Tibial nerve (tissue), 4 donors: ENCODE measurements at places on chromosomes 2 and 18. TPM values are rescaled to one million over a fixed set of nuclear protein-coding genes. Genes with fewer than 3 reads are reported as not detected.

The PFN4 gene
- total RNA-seq: 1.7 TPM

GRCh38 chr18:51654488-51655326 lies 457.2 kb upstream of the MEX3C start:
- DNase-seq: no peak

GRCh38 chr2:71567625-71568024 lies 114.3 kb downstream of the DYSF start:
- DNase-seq: no peak

DNA sequence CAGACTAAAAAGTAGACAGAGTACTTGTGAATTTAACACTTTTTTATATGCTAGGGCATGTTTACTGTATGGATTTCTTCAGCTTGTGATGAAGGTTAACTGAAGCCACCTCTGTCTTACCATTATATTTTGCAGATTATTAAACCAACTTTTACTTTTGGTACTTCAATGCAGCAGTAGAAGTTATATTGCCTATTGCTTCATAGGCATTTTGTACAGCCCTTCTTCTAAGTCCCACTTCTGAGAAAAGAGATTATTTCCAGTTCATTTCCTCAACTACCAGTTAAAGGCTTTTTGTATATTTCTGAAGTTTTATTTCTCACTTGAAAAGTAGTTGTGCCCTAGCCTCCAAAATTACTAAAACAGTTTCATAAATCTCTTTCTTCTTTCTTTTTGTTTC lies 256.4 kb upstream of the FBXO11 start:
- DNase-seq: no peak

- no peak for DNase-seq
These were observed 62.7 kb downstream of the RTP5 start for GRCh38 chr2:241931976-241932898.

The ONECUT2 gene
- total RNA-seq: under 0.01 TPM

DNA sequence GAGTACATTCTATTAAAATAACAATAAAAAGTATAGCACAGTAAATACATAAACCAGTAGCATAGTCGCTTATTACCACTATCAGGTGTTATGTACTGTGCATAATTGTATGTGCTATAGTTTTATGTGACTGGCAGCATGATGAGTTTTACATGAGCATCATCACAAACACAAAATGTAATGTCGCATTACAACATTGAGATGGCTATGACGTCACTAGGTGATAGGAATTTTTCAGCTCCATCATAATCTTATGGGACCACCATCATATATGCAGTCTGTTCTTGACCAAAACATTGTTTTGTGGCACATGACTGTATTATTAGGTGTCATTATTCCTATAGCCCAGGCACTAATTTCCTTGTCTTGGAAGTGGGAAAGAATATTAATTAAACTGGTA lies 48.6 kb downstream of the ZDBF2 start:
- no peak for DNase-seq

The PSMA8 gene
- total RNA-seq: not detected

- no peak for DNase-seq
These were observed 6.5 kb downstream of the TANK start for GRCh38 chr2:161166538-161167409.

DNA sequence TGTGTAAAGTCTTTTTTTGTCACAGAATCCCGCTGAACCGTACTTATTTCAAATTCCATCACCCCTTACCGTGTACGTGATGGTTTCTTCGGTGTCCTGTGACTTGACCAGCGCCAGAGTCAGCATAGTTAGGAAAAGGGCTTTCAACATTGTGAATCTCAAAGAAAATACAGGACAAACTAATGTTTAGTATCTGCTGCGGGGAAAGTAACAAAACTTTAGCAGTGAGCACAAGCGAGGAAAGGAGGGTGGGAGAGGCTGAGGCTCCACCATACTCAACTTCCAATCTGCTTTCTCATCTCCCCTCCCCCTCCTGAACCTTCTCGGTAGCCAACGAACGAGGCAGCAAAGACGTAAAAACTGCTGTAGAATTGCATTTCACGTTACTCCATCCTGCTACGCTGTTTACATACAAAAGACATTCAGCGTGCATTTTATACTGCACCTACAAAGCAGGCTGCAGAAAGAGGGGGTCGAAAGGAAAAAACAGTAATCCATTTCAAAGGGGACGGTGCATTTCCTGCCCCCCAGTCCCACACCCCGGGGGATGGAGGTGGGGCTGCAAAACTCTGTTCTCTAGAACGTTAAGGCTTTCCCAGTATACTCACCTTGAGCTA lies 1.2 kb downstream of the EFEMP1 start:
- no peak for DNase-seq

- no peak for DNase-seq
These were observed 143.8 kb downstream of the SH3BP4 start for GRCh38 chr2:235095569-235095968.

DNA sequence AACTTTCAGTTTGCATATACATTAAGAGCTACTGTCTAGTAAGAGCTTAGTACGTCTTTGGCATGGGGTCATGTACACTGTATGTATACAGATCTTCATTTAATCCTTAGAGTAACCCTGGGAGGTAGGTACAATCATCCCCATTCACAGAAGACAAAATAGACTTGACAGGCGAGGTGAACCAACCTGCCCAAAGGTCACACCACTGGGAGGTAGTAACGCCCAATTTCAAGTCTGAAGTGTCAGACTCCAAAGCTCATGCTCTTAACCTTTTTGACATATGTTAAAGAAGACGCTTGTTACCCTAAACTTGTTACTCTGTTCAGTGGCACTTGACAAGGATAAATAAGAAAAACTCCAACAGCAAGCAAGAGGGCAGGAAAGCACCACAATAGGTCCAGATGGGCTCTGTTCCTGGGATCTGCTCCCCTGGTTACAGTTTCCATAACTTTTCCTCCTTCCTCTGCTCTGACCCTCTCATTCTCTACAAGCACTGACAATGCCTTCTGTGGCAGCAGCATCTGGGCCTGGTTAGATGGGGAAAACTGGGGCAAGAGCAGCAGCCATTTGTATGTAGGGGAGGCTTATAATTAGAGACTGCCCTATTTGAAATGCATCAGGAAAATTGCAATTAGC lies 64.7 kb upstream of the SERTAD2 start:
- no peak for DNase-seq

- no peak for DNase-seq
These were observed 767.0 kb downstream of the SLC4A3 start for GRCh38 chr2:220394433-220394832.

The POTEI gene
- not detected for total RNA-seq

DNA sequence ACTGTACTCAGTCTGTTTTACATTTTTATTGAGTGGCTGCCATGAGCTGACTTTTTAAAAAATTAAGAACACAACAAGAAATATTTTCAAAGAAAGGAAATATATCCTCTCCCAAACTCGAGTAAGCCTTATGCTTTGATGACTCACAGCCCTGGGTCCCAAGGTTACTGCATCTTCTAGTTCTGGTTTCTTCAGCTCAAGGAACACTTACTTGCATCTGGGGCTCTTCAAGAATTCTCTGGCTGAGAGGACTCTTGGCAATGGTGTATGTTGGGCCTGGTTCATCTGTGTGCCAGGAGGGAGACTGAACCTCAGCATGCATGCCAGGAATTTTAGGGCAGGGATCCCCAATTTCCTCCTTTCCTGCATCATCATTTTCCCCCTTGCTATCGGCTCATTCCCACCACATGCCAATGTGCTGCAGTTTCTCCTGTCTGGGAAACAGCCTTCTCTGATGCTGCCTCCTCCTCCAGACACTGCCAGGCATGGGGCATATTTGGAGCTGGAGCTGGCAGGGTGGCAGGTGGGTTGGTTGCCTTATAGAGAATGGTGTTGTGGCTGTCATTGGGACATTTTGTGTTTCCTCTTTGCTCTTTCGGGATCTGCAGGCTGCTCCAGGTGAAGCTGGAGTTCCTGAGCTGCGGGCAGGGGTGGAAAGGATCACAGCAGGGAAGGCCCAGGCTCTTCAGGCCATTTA lies 192.2 kb upstream of the HS6ST1 start:
- DNase-seq: no peak

DNA sequence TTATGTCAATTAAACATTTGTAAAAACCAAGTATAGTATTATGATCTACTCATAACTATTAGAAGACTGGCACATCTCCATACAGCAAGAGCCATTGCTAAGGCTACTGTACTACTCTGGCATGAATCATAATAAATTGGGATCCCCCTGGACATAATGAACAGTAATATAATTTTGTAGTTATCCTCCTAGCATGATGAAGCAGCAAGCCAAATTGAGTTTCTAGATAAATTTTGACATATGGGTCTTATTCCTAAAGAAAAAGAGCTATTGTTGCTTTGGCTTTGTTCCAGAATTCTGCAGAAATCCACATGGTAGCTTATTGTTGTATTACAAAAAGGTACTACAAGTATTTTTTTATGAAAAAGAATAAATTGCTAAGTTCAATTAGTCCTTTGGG lies 204.3 kb downstream of the CAMKMT start:
- no peak for DNase-seq

GRCh38 chr2:218008060-218009040 lies 5.6 kb upstream of the TNS1 start:
- no peak for DNase-seq

The SALL3 gene
- total RNA-seq: not detected

The FRZB gene
- 12.8 TPM for total RNA-seq

DNA sequence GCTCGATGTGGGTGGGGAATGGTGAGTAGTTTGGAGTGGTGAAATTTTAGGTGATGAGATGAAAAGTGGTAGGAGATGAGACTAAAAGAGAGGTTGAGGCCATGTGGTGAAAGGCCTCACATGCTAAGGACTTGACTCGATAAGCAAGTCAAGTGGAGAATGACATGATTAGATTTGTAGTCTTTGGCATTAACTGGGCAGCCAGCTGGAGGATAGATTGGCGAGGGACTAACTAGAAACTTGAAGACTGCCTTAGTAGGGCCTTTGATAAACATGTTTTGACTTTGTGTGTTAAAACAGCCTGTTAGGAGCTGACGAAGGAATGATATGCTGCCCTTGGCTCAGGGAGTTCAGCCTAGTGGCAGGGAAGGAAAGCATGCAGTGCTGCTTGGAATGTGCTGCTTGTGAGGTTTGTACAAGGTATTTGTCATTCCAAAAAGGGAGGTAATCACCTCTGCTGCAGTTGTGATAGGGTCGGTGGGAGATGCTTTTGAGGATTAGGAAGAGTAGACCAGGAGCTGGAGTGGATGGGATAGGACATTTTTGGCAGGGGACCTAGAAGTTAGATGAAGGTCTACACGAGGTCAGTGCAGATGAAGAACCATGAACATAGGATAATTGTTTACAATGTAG lies 22.0 kb downstream of the PHLPP1 start:
- no peak for DNase-seq

DNA sequence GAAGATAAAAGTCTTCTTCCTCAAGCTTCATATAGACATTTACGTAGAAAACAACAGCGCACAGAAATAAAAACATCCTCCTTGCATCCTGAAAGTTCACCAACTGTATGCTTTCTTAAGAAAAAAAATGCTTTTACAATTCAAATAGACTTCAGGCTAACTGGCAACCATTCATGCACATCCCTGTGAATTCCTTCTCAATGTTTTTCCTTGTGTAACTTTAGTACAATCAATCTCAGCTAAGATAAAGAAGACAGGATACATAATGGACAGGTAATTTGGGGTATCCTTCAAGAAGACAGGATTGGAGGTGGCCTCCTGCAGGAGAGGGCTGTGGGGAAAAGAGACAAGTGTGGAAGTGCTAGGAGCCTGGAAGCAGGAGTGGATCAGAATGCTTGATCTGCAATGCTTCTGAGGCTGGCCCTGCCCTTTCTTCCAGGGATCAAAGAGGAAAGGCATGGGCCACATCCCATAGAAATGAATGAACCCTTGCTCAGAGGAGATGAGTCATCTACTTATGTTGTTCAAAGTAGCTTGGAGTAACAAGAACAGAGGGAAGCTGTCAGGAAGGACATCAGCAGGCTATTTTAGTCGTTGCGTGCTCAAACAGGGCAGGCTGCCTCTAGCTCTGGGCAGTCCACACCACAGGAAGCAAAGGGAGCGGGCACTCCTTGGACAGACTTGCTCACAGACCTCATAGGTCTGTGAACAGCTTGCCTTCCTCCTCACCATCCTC lies 126.6 kb downstream of the TMEM131 start:
- no peak for DNase-seq

The MARCO gene
- 17.3 TPM for total RNA-seq

The SIX3 gene
- not detected for total RNA-seq

DNA sequence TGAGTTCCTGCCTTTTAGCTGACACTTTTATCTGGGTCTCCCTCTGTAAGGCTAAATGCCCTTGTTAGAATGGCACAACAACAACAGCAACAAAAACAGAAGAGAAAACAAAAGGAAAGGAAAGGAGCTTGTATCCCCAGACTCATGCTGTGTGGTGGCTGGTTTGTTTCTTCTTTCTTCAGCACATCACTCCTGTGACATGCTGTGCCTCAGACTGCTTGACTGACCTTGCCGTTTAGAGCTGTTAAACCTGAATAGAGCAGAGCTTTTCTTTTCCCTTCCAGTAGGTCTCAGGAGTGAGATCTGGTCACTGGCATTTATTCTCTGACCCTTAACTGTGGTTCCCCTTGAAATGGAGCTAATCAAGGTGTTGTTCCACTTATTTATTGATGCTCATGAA lies 18.9 kb downstream of the GALNT13 start:
- DNase-seq: no peak

The GPC1 gene
- total RNA-seq: 153 TPM

DNA sequence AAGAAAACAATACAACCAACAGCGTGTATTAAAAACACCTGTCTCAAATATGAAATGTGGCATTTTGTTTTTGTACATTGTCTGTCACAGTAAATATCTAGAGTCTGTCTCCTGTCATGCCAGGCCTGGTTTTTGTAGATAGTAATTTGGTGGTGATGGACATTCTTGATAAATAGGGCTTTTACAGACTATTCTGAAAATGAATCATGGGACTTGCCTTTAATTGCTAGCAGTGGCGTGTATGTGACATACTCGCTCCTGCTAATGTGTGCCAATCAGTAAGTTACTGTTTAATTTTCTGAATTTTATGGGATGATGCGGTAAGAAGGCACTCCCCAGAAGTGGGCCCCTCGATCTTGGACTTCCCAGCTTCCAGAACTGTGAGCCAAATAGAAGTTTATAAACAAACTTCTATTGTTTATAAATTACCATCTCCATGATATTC lies 83.7 kb downstream of the TANC1 start:
- DNase-seq: no peak

- no peak for DNase-seq
These were observed 864 bp downstream of the KLHL29 start for GRCh38 chr2:23385748-23386338.

The CCDC148 gene
- total RNA-seq: 2.5 TPM

DNA sequence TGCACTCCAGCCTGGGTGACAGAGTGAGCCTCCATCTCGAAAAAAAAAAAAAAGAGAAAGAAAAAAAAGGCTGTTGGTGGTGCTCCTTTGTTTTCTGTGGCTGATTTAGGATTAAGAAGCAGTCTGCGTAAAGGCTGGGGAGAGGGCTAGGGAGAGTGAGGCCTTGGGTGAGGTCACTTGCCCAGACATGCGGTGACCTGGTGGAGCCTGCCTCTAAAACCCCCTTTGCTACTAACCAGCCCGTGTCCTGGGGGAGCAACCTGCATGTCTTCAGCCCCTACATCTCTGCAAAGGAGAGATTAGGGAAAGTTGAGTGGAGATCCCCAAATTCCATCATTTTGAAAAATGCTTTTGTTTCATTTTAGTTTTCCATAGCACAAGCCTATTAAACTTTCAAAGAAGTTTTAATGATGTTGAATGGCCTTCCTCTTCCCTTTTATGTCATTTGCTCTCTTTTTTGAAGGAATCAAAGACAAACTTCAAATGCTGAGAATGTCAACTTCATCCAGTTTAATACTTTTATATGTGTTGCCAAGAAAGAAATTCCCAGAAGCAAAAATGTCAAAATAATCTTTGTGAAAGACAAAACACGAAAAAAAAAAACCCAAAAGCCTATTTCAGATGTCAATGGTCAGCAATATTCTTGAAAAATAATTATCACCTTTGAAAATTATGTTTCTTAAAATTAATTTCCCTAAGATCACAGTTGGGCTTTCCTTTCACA lies 38.9 kb upstream of the RALBP1 start:
- DNase-seq: no peak
